ENCODE measurements at places on chromosomes 13 and 19.

DNA sequence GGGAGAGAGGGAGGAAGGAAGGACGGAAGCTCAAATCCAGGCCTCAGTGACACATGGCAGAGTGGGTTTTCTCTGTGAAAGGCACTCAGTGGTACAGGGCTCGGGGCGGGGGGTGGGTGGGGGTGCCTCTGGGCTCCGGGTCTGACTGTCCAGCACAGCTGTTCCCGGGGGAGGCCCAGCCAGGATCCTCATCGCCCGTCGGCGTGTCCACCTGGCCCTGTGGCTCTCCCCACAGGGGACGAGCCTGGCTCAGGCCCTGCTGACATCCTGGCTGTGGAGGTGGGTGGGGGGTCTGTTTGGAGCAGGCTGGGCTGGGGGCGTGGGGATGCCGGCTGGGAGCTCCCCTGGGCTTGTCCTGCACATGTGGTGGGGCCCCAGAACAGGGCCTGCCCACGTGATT lies 18.2 kb upstream of the MATK start:
- DNase-seq, result no peak

GRCh38 chr19:39554701-39555311 lies 14.8 kb upstream of the EID2 start:
- no peak for DNase-seq

- no peak for DNase-seq
These were observed 1437.6 kb downstream of the UQCRFS1 start for GRCh38 chr19:27775395-27775794.

DNA sequence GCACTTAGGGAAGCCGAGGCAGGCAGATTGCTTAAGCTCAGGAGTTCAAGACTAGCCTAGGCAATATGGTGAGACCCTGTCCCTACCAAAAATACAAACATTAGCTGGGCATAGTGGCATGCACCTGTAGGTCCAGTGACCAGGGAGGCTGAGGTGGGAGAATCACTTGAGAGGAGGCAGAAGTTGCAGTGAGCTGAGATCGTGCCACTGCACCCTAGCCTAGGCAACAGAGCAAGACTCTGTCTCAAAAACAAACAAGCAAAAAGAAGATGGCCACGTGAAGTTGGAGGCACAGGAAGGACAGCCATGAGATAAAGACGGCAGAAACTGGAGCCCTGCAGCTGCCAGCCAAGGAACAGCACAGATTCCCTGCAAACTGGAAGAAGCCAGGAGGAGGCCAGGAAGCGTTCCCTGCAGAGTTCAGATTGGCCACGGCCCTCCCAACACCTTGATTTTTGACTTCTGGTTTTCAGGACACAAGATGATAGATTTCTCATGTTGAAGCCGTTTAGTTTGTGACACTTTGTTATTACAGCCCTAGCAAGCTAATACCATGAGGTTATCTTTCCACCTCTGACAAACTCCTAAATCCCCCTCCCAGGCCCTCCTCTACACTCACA lies 786.7 kb downstream of the UQCRFS1 start:
- no peak for DNase-seq

- no peak for DNase-seq
These were observed 174.2 kb downstream of the RBM26 start for GRCh38 chr13:79231887-79232286.

DNA sequence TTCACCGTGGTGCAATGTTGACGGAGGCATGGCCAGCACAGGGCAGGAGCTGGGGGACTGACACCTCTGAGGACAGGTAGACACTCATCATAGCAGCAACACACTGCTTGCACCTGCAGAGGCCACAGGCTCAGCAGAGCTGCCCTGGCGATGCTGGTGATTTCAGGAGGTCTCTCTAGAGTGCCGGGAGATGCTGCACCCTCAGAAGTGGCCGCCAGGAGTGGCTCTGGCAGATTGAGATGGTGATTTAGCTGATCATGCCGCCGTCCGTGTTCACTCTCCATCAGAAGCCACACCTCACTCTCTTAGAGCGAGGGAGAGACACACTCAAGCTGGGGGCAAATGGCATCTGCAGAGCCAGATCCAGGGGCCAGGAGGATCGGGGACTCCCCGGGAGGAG lies 244.6 kb upstream of the SGCG start:
- DNase-seq, result no peak

GRCh38 chr19:11387162-11388034 lies 3.3 kb upstream of the EPOR start:
- DNase-seq, result no peak

GRCh38 chr19:14248578-14249011 lies 42.6 kb upstream of the ADGRL1 start:
- DNase-seq, result peak; percentile 73

DNA sequence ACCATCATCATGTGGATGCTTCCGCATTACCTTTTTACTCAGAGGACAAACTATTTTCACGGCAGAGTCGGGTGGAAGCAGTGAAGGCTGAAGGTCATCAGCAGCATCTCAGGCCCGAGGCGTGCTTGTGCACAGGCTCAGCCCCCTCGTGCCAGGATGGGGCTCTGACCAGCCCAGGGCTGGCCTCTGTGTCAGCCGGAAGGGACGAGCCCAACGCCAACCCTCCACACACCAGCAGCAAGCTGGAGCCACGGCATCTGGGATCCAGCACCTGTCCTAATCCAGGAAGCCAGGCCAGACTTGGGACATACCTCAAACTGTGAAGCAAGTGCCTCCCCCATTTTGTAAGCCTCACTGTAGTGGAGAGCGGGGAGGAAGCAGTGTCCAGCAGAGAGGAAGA lies 11.1 kb downstream of the MICOS13 start:
- DNase-seq, result no peak

DNA sequence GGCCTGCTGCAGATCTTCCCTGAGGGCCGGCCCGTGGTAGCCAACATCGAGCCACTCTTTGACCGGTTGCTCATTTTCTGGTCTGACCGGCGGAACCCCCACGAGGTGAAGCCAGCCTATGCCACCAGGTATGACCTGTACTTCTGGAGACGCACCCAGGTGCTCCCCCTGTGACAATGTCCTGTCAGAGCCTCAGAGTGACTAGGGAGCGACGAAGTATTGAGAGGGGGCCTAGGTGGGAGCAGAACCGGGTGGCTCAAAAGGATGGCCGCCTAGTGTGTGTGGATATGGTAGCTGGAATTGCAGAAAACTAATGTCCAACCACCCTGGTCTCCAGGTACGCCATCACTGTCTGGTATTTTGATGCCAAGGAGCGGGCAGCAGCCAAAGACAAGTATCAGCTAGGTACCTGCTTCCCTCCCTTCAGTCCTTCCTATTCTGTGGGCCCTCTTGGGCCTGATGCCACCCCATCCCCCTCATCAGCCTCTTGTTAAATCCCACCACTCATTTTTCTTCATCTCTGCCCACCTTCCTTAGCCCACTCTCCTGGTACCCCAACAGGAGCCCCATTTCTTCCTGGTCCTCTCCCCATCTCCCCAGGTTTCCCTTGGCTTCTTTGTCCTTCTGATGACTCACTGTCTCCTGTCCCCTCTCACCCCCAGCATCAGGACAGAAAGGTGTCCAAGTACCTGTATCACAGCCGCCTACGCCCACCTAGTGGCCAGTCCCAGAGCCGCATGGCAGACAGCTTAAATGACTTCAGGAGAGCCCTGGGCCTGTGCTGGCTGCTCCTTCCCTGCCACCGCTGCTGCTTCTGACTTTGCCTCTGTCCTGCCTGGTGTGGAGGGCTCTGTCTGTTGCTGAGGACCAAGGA lies 8.4 kb downstream of the EGLN2 start:
- no peak for DNase-seq

GRCh38 chr13:75368167-75368566 lies 113.8 kb downstream of the TBC1D4 start:
- no peak for DNase-seq

DNA sequence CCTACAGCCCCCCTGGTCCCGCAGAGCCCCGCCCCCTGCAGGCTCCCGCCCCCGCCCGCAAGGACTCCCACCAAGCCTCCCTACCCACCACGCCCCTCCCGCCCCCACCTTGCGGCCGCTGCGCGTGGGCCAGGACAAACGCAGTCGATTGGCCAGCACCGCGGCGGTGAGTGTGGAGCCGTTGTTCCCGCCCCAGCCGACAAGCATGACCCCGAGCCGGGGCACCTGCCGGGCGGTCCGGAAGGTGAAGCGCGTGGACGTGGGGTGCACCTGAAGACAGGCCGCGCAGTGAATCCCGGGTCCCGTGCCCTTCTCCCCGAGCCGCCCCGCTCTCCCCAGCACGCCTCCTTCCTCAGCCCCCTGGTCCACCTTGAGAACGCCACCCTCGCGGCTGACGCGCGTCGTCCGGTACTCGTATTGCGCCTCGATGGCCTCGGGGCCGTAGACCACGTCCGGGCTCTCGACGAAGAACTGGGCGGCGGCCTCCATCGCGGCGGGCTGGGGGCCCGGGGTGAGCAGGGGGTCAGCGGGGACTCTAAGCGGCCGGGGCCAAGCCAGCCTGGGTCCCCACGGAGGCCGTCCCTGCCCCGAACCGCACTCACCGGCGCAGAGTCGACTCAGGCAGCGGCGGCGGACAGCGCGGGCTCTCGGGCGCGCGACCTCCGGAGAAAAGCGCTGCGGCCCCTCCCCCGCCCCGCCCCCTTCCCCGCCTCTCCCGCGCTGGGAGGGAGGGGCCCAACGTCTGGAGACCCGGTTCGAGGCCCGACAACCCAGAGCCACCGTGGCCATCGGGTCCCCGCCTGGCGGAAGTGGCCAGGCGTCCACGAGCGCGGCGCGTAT lies at the start of gene ISYNA1:
Gene ISYNA1 (minus strand): TSS at position 643 of the 840 bp plus-strand sequence. CDS start 154 bp downstream, at position 489.
- DNase-seq, result no peak

- DNase-seq, result no peak
These were observed 58.9 kb downstream of the ZAR1L start for GRCh38 chr13:32256243-32256642.

GRCh38 chr19:11090997-11091702 lies 1.9 kb downstream of the LDLR start:
- DNase-seq, result no peak

DNA sequence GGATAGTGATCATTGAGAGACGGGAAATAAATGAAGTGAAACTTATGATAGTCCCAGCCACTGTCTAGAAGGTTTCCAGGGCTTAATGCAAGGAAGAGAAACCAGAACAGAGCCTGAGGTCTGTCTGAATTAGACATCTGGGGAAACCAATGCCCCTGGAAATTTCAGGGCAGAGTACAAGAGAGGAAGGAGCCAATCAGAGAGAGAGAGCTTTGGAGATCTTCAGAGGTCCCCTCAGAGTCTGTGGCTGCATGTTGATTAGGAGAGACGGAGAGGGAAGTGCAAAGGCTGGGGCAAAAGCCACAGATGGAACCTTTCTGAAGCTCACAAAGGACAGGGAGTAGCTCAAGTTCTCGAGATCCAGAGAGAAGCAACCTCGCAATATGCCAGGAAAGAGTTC lies 378.0 kb downstream of the DNAJC15 start:
- no peak for DNase-seq

DNA sequence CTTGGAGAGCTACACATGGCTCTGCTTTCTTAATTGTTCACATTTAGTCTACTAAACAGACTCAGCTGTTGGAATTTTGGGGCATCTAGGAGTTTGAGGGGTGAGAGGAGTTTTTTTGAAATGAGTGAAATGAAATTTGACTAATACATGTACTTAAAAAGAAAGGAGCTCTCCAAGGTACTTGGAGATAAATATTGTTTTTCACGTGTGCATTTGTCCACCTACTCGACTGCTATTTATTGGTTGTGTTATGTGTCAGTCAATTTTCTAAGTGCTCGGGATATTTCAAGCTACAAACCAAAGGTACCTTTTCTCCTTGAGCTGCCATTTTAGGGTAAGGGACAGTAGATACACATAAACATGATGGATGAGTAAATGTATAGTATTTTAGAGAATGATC lies 697.0 kb downstream of the LIG4 start:
- no peak for DNase-seq

GRCh38 chr13:20939662-20940061 lies 37.1 kb upstream of the XPO4 start:
- DNase-seq, result no peak

GRCh38 chr13:105816994-105817393 lies 718.5 kb downstream of the EFNB2 start:
- no peak for DNase-seq

DNA sequence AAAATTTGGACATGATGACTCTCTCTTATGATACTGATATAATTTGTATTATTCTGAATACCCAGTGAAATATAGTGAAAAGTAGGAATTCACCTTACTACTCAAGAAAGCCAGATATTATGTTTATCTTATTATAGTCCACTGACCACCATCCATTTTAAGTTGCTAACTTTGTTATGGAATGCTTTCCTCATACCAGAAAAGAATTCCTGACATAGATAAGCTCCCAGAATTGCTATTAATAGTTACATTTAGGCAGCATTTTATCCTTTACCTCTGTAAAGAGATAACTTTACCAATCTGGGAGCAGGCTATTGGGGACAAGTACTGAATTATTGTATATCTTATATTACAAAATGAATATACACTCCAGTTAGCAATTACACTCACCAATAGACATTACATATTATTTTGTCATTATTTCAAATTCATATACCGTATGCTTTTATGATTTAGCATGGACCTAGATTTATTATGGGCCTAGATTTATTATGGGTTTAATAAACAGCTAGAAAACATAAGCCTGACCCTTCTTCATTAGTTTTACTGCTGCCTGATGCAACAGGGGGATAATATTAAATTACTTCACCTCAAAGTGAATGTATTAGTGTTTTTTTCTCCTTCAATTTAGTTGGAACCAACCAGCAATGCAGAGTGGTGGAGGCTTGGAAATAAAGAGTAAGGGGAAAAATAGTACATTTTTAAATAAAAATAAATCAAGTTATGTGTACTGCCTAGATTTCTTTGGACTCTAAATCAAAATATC lies 1886.1 kb downstream of the PCDH9 start:
- DNase-seq, result no peak

GRCh38 chr19:13965377-13965896 lies 13.1 kb downstream of the DCAF15 start:
- DNase-seq, result no peak

DNA sequence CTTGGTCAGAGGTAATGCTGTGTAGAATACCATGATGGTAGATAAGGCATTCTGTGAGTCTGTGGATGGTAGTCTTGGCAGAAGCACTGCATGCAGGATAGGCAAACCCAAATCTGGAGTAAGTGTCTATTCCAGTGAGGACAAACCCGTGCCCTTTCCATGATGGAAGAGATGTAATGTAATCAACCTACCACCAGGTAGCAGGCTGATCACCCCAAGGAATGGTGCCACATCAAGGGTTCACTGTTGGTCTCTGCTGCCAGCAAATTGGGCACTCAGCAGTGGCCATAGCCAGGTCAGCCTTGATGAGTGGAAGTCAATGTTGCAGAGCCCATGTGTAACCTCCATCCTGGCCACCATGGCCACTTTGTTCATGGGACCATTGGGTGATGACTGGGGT lies 155.0 kb downstream of the RAP2A start:
- no peak for DNase-seq

- no peak for DNase-seq
These were observed at the start of gene TEX26 for GRCh38 chr13:30932481-30933353. Gene TEX26, plus strand, starts transcription at chr13:30932656. Its CDS starts 60 bp downstream, at chr13:30932716.

GRCh38 chr19:1997353-1998233 lies 17.9 kb downstream of the BTBD2 start:
- DNase-seq, result no peak

GRCh38 chr13:77521595-77522367 lies 13.7 kb upstream of the SCEL start:
- DNase-seq, result no peak
